ENCODE measurements at places on chromosomes 2 and 18.
A peak's percentile ranks its signal among the peaks of the same experiment; 100 is the strongest.

GRCh38 chr2:111652681-111653080 is 231.3 kb downstream of the ANAPC1 start:
- no peak for ATAC-seq

- ATAC-seq, result peak; percentile 67
These were observed 512.5 kb downstream of the RNF144A start for GRCh38 chr2:7429733-7430132.

DNA sequence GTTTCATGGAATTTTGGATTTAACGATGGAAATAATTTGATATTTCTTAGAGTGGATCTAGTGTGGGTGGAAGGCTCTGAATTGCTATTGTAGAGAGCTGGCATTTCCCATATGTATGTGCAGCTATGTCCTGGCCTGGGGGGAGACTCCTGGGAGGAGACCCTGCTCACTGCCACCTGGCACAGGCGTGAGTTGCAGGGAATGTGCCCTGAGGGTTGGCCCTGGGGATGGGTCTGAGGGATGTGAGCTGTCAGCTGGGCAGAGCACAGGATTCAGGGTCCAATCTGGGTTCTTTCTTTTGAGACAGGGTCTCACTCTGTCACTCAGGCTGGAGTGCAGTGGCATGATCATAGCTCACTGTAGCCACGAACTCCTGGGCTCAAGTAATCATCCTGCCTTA is 120.2 kb downstream of the CLIP4 start:
- no peak for ATAC-seq

DNA sequence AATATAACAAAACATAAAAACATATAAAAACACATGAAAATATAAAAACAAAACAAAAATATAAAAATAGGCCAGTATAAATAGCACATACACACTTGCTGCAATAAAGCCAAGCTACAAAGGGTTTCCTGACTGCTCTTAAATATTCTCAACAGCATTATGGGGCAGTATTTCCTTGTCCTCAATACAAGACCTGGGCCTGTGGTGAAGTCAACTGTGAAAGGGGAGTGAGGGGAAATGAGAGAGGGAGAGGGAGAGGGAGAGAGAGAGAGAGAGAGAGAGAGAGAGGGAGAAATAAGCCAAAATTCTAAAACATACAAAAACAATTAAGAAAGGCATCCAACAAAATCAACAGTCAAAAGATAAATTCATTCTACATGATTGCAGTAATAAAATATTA is 82.6 kb upstream of the NEDD4L start:
- ATAC-seq, result no peak

DNA sequence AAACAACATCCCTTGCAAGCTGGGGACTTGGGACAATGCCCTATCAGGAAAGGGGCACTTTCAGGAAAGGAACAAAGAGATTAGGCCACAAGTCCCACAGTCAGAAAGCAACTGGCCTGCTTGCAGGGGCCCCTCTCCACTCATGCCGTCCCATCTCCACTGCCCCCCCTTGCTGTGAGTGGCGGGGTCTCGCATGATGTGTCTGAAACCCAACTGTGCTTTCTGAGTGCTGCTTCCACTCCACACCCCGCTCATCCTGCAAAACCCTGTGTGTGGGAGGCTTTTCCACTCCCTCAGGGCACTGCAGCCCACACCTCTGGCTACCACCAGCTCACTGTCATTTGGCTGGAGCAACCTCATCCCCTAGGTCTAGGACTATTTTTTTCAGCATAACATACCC is 7.9 kb downstream of the HS6ST1 start:
- ATAC-seq, result no peak

DNA sequence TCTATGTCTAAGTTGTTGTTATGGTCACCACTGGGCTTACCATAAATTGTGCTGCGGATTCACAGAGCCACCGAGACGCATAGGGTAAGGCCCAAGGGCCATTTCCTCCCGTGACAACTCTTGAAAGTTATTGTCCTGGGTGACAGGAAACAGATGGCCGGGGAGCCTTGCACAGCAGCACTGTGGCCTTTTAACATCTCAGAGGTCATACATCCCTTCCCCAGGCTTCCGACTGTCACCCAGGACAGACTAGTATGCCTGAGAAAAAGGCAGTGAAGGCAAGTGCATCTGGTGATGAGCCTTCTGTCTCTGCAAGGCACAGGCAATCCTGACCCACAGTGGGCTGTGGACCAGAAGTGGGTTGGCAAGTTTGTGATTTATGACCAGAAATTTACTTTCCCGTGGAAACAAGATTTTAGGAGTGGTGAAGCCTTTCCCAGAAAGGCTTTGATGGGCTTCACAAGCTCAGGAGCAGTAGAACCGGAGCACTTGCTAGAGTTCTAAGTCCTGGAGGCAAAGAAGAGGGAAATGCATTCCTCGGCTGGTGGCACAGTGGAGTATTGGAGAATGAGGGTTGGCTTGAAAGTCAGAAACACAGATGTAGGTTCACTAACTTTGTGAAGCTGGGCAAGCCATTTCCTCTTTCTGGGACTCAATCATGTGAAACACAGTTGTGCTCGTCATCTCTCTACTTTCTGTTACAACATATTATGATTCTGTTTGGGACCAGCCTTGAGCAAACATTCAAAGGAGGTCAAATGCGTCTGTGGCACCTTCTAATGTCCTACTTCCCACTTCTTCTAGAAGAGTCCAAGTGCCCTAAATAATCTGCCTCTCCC is 2.0 kb upstream of the CAPN14 start:
- no peak for ATAC-seq

- no peak for ATAC-seq
These were observed 9.6 kb downstream of the RRM2 start for GRCh38 chr2:10132043-10132575.

DNA sequence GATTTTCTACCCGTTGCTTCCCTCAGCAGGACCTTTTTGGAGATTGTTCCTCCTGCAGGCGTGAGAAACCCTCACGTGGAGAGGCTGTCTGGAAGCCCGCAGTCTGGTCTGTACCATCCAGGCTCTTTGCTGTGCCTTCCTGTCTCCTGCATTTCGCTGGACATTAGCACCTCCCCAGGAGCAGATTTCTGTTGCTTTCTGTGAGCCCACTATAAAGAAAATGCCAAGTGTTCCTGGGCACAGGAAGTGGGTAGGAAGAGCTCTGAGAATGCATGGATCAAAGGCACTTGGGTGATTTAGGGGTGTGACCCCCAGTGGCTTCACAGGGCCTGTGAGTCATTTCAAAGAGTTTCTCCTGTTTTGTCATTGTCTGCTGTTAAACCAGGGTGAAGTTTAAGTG is 27.3 kb downstream of the SPTBN1 start:
- ATAC-seq, result peak; percentile 57

DNA sequence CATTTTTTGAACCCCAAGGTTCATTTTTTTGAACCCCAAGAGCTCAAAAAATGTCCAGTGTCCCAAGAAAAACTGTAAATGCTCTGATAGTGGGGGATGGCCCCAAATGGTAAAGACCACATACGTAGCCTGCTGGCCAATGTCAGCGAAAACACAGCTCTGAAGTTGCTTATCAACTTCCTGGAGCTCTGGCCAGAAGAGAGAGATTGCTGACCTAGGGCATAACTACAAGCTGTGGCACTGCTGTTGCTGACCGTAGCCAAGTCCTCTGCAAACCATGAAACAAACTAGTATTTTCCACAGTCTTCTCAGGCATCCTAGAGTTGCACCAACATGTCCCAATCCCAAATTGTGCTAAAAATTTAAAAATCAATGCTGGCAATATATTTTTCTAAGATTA is 50.9 kb downstream of the REEP1 start:
- peak; percentile 25 for ATAC-seq

DNA sequence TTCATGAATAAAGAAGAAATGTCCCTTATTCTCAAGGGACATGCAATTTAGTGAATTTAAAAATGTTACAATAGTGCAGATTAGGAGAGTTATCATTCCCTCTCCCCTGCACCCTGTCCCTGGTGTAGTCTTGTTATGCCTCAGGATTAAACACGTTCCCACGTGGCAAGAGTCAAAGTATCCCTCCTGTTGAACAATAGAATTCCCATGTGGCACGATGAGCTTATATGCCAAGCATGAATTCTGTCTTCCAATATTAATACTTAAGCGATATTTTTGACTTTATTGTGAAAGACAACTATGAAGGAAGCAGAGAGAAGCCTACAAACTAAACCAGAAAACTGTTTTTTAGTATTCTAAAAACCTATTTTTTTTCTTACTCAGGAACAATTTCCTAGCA is 36.7 kb upstream of the SPAG16 start:
- no peak for ATAC-seq

GRCh38 chr2:58106896-58107295 is 60.3 kb downstream of the VRK2 start:
- no peak for ATAC-seq

- no peak for ATAC-seq
These were observed 717.2 kb downstream of the TRIB2 start for GRCh38 chr2:13433954-13434353.

GRCh38 chr2:67566285-67566684 is 169.2 kb downstream of the ETAA1 start:
- ATAC-seq, result no peak

DNA sequence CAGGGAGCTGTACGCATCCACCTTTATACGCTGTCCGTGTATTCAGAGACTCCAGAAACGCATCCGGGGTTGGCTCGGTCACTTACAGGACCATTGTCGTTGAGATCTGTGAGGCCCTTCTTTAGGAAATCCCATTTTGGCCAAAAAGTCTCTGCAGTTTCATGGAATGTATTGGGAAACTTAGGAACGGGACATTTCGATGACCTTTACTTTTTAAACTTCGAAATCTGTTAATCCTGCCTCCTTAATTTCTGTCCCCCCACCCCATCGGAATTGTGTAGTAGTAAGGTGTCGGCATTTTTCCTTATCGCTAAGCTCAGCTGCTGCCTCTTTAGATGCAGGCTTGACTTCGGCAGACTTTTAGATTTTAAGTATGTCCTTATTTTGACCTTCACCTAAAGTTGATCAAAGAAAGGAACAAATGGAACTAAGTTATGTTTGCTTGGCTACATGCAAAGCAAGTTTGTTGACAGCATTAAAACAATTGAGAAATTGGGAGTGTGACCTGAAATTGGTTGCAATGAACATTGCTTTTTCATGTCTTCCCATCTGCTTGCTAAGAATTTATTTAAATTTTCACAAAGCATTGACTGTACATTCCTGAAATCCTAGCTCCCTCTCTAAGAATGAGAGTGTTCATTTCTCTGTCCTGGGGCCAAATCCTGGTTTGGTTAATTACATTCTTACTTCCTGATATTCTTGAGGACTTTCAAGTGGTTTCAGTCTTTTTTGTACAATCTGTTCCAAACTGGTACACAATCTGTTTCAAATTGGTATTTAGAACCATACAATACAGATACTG is 884 bp upstream of the RAPH1 start:
- ATAC-seq, result no peak

DNA sequence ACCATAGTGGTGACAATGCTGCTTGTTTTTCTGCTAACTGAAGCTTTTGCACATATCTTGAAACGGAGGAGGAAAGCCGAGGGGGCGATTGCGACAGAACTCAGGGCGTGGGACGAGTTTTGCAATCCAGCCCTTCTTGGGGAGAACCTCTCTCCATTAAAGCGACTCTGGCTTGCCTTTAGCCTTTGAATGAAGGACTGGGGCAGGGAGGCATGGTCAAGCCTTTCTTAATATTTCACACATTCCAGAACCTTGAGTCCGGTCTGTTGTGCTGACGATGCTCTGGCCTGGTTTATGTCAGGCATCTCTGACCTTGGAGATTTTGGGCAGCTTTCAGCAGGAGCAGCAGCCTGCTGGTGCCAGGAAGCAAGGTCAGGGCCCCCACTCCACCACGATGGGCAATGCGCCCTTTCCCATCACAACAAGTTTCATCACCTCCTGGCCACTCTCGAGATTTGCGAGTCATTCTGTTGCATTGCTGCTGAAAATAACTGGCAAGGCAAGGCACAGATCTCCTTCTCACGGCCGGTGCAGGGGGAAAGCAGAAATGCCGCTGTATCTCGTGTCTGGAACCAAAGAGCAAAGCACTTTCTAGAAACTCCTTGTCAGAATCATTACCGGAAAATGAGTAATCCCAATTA is 10.8 kb downstream of the EMILIN2 start:
- peak; percentile 53 for ATAC-seq

GRCh38 chr2:169862816-169863215 is 35.6 kb downstream of the UBR3 start:
- ATAC-seq, result no peak

DNA sequence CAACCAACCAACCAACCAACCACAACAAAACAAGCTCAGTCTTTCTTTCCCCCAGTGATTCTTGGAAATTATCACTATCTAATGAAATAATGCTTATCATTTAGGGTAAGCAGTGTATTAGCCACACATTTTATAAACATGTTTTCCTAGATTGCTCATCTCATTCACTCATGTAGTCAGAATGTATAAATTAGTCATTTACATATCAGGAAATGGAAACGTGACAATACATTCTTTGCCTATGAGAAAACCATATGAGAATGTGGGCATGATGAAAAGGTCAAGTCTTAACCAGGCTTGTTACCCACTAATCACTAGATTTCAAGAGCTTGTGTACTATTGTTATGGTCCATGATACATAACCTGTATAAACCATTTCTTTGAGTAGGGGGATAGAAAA is 1583.4 kb upstream of the PIK3C3 start:
- peak; percentile 40 for ATAC-seq

- no peak for ATAC-seq
These were observed 154.1 kb downstream of the VAPA start for GRCh38 chr18:10067670-10068659.

DNA sequence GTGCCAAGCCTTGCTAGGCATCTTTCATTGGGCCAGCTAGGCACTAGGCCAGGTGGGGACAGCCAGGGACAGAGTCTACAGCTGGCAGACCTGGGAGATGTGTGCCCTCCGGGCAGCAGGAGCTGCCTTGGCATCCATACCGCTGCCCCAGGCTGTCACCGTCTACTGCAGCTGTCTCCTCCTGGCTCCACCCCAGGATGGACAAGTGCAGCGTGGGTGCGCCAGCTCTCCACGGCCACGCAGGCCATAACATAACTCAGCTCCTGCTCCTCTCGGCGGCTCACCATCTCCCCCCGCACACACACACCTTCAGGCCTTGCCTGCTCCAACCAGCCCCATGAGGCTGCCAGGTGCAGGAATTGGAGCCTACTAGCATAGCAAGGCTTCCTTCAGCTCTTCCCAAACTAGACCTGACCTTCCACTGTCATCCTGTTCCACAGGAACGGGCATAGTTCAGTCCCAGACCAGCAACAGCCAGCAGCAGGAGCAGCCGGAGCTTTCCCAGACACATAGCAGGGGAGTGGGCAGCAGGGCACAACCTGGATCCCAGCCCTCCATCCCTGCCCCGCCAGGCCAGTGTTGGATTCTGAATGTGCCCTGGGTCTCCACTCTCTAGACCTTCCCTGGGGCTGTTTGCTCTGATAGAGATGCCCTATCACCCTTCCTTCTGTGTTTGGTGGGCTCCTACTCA is 2.5 kb upstream of the ADRA2B start:
- ATAC-seq, result no peak

DNA sequence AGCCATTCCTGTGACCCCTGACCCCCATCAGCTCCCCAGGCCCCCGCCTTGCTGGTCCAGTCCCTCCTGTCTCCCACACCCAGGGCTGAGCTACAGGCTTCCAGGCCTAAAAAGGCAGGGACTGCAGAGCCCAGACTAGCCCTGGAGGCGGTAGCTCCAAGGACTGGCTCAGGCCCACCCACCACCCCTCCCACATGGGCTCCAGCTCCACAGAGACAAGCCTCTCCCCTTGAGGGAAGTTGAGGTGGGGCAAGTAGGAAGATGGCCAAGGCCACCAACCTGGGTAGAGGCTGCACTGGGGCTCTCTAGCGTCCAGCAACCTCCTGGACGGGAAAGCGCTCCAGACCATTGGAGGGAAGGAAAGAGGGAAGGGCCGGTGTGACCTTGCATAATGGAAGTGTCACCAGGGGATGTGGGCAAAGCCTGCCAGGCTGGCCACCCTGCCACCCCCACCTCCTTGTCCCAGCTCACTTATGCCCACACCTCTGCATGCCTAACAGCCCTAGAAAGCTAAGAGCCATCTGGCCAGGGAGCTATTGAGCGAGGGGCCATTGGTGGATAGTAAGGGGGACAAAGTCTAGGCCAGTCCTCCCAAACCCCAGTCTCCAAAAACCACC is 63.1 kb downstream of the TNS1 start:
- ATAC-seq, result no peak
